IPS DF 6.9 (cell line): ENCODE measurements at places on chromosomes 13 and 19.

DNA sequence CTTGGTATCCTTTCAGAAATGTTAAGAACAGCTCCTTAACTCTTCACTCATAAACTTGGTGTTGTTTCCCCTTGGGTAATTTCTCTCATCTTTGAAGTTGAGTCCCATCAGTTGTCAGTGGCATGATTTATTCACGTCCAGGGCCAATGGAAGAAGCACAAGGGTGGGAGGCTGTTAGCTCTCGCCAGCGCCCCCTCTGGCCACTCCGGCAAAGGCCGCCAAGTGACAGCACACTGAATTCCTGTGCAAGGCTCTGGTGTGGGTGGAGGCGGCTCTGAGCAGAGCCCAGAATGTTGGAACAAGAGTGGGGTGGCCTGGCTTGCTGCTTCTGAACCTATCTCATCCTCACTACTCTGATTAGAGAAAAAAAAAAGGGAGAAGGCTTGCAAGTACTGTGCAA, 13.1 kb upstream of the MEDAG start:
- DNase-seq = no peak

- no peak for DNase-seq
Observed at GRCh38 chr19:57233207-57233606, 2.4 kb downstream of the AURKC start.

DNA sequence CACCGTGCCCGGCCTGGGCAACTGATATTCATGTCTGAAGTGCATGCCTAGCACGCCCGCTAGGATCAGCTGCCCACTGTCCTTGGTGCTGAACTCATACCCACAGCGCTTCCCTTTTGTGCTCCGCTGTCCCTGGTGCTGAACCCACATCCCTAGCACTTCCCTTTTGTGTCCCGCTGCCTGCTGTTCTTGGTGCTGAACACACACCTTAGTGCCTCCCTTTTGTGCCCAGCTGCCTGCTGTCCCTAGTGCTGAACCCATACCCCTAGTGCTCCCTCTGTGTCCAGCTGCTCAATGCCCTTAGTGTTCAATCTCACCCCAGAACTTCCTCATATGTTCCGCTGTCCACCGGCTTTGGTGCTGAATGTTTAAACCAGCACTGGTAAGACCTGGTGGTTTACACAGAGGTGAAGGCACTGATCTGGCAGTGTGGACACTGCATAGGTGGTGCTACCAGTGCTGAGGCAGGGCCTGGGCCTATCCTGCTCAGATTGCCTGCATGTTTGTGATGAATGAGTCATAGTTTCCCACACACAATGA, 26.3 kb upstream of the SIGLEC11 start:
- DNase-seq = peak; percentile 94

DNA sequence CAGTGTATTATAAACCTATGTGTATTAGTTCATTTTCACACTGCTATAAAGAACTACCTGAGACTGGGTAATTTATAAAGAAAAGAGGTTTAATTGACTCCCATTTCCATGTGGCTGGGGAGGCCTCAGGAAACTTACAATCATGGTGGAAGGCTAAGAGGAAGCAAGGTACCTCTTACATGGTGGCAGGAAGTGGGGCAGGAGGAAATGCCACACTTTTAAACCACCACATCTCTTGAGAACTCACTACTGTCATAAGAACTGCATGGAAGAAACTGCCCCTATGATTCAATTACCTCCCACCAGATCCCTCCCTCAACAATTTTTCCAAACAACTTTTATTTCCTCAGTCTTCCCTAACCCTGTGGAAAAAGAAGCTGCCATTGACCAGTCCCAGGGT, 14.5 kb upstream of the TPP2 start:
- no peak for DNase-seq

GRCh38 chr19:49746206-49746958, 16.7 kb downstream of the TSKS start:
- DNase-seq = peak; percentile 89

- peak; percentile 13 for DNase-seq
Observed at GRCh38 chr19:30255791-30256495, 116.2 kb upstream of the ZNF536 start.

GRCh38 chr19:17529239-17530158, 18.1 kb downstream of the PGLS start:
- no peak for DNase-seq

GRCh38 chr13:40656358-40656757, 10.1 kb downstream of the FOXO1 start:
- no peak for DNase-seq

- no peak for DNase-seq
Observed at GRCh38 chr19:10518444-10519361, 1.5 kb upstream of the S1PR5 start.

DNA sequence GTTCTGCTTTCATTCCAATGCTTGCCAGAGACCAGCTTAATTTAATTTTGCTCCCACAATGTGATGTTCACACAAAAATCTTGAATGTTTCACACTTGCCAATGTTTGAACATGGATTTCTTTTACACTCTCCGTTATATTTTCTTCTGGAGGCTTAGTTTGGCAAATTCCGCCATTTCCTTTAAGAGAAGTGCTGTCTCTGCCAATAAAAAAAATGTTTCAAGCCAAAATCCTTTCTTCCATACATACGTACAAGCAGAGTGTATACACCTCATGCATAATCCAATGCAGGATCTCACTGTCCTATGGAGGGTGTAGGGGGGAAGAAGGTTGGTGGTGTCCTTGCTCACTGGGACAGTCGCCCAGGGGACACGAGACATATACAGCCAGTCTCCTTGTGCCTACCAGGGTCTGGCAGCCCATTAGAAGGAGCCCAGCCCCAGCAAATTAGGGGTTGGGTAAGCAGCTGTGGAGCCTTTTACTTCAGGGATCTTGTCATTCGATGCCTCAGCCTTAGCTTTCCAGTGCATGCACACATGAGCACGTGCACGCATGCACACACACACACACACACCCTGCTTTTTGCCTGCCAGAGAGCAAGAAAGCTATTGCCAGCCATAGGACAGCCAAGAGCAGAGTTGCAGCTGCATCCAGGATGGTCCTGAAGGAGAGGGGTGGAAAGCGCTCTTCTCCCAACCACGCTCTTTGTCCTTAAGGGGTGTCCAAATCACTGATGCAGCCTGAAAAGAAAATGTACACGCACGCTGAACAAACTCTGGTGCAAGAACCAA, 208.3 kb downstream of the FOXO1 start:
- no peak for DNase-seq

DNA sequence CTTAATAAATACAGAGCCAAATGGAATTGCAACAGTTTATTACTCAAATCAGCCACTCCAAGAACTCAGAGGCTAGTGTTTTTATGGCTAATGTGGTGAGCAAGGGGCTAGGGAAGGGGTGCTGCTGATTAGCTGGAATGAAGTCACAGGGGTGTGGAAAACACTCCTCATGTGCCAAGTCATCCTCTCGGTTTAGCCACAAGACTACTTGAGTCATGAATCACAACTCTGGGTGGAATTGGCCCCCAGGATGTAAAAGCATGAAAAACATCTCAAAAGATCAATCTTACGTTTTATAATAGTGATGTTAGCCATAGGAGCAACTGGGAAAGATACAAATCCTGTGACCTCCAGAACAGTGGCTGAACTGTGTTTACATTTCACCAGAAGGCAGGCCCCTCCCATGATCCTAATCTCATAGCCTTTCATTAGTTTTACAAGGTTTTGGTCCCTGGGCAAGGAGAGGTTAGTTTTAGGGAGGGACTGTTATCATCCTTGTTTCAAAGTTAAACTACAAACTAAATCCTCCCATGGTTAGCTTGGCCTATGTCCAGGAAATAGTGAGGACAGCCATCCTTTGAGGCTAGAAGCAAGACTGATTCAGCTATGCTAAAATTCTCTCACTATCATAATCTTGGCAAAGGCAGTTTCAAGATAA, 2020.1 kb upstream of the PCDH20 start:
- DNase-seq = no peak

GRCh38 chr13:42750794-42751193, 30.6 kb upstream of the FAM216B start:
- no peak for DNase-seq

DNA sequence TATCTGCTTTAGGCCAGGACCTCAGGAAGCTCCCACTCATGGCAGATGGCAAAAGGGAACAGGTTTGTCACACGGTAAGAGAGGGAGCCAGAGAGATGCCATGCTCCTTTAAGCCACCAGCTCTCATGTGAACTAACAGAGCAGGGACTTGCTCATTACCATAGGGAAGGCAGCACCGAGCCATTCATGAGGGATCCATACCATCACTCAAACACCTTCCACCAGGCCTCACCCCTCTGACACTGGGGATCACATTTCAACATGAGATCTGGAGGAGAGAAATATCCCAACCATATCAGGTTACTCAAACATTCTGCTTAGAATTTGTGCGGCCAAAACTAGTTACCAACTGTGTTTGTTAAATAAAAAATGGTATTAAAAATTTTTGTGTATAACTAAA, 427.0 kb downstream of the UQCRFS1 start:
- DNase-seq = no peak

DNA sequence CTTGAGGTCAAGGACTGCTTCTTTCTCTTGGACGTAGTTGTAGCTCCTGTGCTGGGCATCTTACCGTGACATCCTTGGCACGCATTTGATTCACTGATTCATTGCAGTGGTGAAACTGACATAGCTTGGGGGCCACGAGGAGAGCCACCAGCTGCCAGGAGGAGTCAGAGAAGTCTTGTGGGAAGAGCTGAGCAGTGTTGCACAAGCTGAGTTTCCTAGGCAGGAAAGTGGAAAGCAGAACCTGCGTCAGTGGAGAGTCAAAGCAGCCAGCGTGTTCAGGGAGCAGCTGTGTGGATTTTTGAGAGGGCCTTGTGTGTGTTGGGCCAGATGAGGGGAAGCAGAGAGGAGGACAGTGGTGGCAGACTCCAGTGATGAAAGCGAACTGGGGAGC, 5.3 kb upstream of the GPR183 start:
- DNase-seq = no peak

DNA sequence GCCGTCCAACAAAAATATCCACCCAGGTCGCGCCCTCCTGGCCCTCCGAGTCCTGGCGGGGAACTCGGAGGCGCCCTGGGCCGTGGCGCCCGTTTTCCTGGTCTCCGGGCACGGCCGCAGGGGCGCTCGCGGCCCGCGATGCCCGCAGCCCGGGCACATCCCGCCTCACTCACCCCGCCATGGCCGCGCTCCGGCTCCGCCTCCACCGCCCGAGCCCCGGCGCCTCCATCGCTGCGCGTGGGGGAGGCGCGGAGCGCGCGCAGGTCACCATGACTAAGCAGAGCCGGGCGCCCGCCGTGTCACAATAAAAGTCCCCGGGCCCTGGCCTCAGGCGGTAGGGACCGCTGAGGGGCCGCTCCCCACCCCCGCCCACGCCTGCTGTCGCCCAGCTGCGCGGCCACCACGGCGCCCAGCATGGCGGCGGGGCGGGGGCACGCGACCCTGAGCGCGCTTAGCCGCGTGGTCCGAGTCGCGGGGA, 593 bp downstream of the KEAP1 start:
- DNase-seq = no peak

- no peak for DNase-seq
Observed at GRCh38 chr13:94031609-94032008, 447.9 kb downstream of the DCT start.

DNA sequence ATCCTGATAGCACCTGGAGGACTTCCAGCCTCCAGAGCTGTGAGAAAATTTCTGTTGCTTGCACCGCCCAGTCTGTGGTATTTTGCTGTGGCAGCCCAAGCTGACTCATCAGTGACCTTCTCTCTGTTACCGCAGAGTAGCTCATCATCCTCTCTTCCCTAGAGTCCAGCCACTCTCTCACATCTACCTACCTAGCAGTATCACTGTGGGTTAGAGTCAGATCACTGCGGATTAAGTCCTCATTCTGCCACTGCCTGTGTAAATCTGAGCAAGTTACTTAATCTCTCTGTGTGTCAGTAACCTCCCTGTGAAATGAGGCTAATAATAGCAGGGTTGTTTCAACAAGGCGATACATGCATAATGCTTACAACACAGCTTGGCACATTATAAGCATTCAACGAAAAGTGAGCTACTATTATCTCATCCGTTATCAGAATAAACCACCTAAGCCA, 40.3 kb upstream of the USPL1 start:
- no peak for DNase-seq

DNA sequence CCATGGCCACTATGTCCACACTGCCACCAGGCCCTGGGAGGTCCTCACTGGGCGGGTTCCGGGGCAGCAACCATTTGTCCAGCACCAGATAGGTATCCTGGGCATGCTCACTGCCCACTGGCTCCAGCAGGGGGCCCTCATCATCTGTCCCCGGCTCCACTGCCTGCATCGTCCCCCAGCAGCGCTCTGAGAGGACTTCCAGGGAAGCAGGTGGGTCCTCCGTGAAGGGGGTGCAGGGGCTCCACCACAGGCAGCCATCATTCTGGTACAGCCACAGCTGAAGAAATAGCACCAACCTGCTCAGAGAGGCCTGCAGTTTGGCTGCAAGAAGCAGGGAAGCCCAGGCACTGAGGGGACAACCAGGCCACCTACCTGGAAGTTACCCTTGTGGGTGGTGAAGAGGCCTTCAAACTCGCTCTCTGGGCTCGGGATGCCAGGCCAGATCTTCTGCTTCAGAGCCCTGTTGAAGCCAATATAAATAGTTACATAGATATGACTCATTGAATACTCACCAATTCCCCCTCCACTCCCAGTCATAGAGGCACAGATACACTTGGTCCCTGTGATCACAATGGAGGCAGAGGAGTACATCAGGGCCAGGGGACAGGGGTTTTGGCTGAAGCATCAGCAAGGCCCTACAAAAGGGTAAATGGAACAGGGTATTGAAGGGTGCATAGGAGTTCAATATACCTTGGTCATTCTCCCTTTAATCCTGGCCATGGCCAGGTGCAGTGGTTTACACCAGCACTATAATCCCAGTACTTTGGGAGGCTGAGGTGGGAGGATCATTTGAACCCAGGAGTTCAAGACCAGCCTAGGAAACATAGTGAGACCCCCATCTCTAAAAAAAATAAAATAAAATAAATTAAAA, 4.1 kb downstream of the SWSAP1 start:
- DNase-seq = no peak

- DNase-seq = no peak
Observed at GRCh38 chr19:46116121-46116520, 8.4 kb downstream of the IGFL3 start.

GRCh38 chr13:32650705-32651311, 64.6 kb downstream of the PDS5B start:
- DNase-seq = peak; percentile 39

DNA sequence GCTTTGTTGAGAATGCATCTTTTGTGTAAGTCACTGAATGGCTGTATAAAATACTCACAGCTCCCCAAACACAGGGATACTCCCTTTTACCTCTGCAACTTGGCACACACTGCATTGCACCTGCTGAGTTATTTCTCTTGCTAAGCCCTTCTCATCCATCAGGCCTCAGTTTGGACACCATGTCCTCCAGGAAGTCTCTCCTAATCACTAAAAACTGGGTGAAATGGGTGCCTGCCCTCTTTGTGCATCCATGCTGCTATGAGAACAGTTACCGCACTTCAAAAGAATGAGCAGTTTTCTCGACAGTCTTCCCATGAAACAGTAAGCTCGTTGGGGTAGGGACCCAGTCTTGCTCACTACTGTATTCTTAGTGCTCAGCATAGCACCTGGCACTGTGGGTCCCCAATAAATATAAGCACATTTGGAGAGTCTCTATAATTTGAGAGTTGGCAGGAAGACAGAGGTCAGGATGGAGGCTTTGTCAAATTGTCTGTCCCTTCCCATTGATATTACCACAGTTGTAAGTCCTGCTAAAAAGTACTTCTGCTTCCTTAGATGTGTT, 4.6 kb upstream of the SLC25A30 start:
- no peak for DNase-seq

- DNase-seq = no peak
Observed at GRCh38 chr13:23411706-23412105, 21.8 kb downstream of the SACS start.

- no peak for DNase-seq
Observed at GRCh38 chr13:79631051-79631659, 150.2 kb downstream of the NDFIP2 start.

- DNase-seq = no peak
Observed at GRCh38 chr13:84867246-84867645, 932.0 kb downstream of the SLITRK6 start.
